ENCODE measurements at places on chromosomes 6 and 20.
A peak's percentile ranks its signal among the peaks of the same experiment; 100 is the strongest.

DNA sequence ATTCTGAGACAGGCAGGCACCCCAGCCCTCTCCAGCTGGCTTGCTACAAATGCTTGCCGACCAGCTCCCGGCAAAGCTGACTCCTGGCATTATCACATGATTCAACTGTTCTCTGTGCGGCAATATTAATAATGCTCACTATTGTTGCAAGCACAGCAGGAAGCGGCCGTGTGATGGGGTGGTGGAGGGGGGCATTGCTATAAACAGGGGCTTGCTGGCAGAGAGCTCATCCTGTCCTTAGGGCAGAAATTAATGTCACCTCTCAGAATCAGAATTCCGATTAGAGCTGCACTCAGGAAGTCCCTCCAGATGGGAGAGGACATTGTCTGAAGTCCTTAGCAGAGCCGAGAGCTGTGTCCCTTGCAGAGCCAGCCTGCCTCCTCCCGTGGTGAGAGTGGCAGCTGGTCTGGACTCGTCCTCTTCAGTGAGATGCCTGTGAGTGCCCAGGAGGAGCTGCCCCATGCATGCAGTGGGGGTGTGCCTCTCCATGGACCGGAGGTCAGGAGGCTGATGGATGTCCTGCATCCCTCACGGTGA is 162.5 kb downstream of the CDH4 start:
- no peak for DNase-seq

DNA sequence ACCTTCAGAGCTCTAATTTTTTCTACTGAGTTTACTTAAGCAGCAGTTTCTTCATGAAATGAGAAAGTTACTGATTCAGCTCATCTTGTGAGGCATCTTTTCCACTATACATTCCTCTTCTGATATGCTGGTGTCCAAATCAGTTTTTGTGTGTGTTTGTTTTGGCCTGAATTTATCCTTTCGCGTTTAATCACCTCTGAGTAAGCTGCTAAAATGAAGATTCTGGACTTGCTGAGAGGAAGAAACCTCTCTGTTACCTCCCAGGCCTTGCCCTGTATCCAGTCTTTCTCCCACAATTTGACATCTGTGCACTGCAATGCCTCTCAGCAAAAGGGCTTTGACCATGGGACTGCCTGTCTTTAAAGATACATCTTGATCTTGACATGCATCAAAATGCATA is 536.2 kb upstream of the NRSN1 start:
- no peak for DNase-seq

- peak; percentile 40 for DNase-seq
Observed at GRCh38 chr6:167956983-167957492, 40.4 kb upstream of the KIF25 start.

DNA sequence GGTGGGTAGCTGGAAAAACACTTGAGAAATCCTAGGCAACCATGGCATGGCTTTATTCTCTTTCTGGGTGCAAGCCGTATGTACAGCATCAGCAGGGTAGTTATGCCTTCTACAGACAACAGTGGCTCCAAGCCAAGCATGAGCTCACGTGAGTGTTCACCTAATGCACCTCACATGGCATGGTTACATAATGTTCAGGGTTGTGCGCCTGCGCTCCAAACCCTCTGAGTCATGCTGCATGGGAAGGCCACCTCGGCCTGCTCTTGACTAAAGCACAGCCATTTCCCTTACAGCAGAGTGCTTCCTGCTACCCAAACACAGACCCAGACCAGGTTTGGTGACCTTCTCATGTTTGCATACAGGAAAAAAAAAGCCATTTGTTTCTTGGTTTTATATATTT is 96.2 kb downstream of the VIP start:
- DNase-seq = no peak

DNA sequence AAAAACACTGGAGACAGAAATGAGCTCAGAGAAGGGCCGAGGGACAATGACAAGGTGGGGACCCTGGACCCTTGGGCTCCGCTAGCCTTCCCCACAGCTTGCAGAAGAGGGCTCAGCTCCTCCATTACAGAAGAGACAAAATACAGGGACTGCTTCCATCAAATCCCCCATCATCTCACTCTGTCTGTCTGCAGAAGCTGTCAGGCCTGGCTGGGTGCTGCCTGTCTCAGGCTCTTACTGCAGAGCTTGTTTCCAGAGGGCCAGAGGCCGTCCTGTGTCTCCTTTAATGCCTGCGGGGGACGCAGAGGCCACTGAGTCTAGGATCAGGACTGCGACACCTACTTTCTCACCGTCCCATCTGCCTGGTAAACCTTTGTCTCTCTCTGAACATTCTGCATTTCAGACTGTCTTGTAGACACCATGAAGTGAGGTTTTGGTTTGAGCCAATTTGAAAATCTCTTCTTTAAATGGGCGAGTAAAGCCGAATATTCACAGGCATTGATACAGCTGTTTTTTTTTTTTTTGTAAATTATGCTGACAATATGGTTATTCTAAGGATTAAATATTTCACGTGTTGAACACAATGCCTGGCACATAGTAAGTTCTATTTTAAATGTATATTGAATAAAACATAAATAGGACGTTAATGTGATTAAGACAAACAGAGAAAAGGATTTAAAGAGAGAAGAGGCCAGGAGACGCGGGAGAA is 28.3 kb downstream of the RNASET2 start:
- DNase-seq = no peak

DNA sequence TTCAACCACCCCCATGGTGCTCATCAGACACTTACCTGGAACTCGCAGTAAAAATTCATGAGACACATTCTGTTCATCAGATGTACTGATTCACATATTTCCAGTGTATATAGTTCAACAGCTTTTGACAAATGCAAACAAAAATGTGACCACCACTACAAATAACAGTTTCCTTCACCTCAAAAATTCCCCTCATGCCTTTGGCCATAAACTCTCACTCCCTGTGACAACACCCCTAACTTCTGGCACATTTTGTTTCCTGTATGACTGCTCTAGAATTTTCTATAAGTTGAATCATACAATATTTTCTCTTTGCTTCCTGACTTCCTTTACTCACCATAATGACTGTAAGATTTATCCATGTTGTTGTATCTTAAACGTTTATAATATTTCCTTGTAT is 63.7 kb downstream of the C6orf118 start:
- DNase-seq = no peak

- DNase-seq = no peak
Observed at GRCh38 chr6:56378966-56379585, 131.7 kb upstream of the COL21A1 start.

DNA sequence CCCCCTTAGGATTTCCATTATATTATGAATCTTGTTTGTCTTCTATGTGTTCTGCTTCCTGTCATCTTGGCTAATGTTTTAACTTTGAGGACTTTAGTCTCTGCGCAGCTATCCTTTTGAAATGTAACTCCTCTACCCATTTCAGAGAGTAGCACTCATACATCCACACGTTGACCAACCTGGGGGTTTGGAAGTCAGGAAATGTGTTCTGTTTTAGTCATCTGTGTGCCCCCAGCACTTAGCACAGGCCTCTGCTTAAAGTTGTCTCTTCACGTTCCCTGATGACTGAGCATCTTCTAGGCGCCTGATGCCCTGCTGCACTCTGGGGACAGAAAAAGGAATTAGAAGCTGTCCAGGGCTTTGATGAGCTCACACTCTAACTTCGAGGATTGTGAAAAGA is 47.9 kb downstream of the HMGN3 start:
- no peak for DNase-seq

DNA sequence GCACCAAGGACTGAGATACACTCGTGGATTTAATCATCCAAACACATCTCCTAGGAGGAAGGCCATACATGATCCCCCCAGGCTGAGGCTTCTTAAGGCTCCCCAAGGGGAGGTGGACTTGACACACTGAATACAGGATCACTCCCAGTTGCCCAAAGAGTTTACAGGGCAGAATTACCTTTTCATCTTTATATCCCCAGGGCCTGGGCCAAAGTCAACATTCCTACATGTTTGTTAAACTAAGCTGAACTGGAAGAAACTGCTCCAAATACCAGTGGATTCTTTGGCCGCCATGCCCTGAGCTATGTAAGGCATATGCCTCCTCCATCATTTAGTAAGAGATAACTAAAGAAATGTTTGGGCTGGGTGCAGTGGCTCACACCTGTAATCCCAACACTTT is 22.2 kb upstream of the SERPINB1 start:
- DNase-seq = no peak

DNA sequence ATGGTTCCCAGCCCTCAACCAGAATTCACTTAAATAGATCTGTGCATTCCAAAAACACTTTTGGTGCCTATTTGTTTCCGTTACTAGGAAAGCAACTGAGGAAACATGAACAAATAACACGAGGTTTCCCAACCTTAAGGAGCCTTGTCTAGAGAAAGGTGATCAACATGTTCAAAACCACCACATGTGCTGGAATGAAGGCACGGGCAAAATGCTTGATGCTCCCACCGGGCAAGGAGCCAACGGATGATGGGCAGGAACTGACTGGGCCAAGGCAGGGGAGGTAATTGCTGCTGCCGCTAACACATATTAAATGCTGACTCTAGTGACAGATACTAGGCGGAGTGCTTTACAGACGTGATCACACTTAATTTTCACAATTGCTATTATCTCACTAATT is 2.5 kb downstream of the MYLK4 start:
- no peak for DNase-seq

- DNase-seq = peak; percentile 66
Observed at GRCh38 chr6:145206247-145206907, 528.9 kb downstream of the EPM2A start.

DNA sequence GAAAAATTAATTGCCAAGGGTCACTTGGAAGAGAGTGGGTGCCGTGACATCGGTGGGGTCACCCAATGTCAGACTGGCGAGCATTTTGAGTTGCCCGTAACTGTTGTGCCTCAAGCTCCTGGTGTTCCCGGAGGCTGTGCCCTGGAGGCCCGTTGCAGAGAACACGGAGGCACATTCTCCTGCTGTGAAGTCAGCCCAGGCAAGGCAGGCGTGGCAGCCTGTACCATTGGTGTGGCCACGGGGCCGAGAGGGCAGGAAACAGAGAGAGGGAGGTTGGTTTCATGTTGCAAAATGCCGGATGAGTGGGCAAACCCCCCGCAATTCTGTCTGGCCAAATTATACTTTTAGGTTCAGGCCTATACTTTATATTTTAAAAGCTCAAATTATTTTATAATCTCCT is 81.2 kb downstream of the THBS2 start:
- DNase-seq = peak; percentile 3

GRCh38 chr6:71349976-71350615 is 61.5 kb downstream of the OGFRL1 start:
- DNase-seq = no peak
